ENCODE measurements at places on chromosomes 5 and 9.

- no peak for DNase-seq
Measured at GRCh38 chr9:116550696-116551436, 136.2 kb upstream of the TRIM32 start.

GRCh38 chr9:130041648-130042405 is 1.2 kb downstream of the FNBP1 start:
- DNase-seq = no peak

GRCh38 chr5:149161026-149161687 is 19.9 kb downstream of the ABLIM3 start:
- no peak for DNase-seq

- no peak for DNase-seq
Measured at GRCh38 chr9:131252120-131252519, 24.2 kb downstream of the FAM78A start.

GRCh38 chr9:131043087-131043486 is 34.1 kb downstream of the LAMC3 start:
- no peak for DNase-seq

DNA sequence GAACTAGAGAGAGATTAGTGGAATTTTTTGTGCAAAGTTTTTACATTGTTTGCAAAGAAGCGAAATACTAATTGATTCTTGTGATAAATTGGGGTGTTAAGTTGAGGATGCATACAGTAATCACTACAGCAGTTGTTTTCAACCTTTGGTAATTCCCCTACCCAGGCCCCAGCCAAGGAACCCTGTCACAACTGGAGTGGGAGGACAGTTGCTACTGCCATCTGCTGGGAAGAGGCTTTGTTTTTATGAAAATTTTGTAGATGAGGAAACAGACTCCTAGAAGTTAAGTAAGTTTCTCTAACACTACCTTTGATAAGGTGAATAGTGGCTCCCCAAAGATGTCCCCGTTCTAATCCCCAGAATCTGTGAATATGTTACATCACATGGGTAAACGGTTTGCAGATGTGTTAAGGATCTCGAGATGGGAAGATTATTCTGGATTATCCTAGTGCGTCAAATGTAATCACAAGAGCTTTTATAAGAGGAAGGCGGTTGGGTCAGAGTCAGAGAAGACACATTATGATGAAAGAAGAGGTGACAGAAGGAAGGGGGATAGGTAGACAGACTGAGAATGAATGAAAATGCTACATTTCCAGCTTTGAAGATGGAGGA is 34.0 kb upstream of the PPP1R2B start:
- DNase-seq = no peak

GRCh38 chr9:80797831-80798688 is 891.3 kb downstream of the TLE1 start:
- no peak for DNase-seq

- DNase-seq = no peak
Measured at GRCh38 chr9:22097707-22098106, 88.6 kb upstream of the CDKN2B start.

DNA sequence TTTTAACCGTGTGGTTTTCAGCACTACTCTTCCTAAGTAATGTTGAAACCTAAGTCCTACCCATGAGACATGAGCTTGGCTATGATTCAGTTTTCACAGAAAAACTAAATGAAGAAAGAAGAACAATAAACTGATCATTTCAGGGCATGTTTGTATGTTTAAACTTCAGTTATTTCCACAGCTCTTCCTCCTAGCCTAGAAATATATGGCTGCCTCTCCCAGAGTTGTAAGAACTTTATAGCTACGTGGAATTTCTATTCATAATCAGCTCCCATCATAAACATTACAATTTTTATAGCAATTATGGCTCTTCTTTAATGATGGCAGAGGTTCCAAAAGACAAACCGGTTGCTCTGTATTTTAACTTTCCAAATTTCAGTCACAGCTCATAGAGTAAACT is 314.7 kb upstream of the ADAMTSL1 start:
- DNase-seq = no peak

DNA sequence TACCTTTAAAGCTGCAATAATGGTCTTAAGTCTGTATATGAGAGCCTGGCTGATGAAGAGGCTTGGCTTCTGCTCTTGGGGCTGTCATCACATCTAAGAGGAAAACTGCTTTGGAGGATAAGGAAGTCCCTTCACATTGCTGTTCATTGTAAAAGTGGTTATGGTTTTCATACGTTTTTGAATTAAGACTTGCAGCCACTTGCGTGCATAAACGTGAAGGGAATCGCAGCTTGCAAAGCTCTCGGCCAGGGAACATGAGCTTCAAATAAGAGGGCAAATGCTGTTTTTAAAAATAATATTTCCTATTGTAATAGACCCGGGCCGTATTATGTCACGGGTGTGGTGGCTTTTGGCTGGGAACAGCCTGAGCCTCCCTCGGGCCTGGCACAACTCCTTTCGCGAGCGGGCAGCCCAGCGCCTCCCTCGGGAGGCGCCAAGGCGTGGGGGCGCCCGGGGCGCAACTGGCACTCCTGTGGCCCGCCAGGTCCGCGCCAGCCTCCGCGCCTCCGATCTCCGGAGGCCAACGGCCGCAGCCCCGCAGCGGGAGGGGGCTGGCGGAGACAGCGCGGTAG is 538 bp upstream of the ARHGEF28 start:
- DNase-seq = no peak

DNA sequence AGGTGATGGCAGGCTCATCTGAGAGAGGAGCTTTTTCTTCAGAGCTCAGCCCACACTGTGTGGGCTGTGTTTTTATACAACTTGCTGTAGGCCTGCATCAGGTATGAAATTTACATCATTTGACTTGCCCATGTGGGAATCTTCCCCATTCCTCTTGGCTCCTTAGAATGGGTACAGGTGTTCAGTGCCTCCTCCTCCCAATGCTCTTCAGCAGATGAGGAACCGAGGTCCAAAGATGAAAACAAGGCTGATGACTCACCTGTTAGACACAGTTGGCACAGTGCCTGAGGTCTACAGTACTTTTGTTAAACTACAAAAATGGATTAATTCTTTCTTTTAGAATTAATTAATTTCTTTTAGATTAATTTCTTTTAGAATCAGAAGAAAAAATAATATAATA is 20.8 kb downstream of the PAPPA start:
- no peak for DNase-seq

GRCh38 chr5:176538230-176538988 is 1.2 kb upstream of the RNF44 start:
- no peak for DNase-seq

- DNase-seq = no peak
Measured at GRCh38 chr5:5887833-5888232, 465.4 kb downstream of the ICE1 start.

DNA sequence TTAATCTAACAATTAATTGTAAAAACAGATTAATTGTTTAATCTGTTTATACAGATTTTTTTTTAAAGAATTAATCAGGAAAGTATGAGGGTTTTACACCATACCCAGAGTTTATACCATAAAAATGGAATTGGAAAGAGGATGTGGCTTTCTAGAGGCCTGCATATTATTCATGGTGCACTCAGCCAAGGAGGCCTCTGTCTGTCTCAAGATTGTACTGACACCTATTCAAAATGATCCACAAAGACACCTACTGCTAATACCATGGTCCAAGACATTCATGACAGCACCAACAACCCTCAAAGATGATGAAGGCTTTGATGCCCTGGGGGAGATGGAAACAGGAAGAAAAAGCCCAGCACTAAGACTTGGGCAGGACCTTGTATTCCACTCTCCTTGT is 58.1 kb upstream of the MAST4 start:
- no peak for DNase-seq

Data from cortex of kidney (tissue), 1 donor.